Activated CD4-positive, alpha-beta memory T cell treated with anti-CD3 and anti-CD28 coated beads, Interleukin-2, amount 10 ng/mL, durations not matched to agents 7 days and 5 days (primary cell): ENCODE measurements at places on chromosomes 4 and X.

DNA sequence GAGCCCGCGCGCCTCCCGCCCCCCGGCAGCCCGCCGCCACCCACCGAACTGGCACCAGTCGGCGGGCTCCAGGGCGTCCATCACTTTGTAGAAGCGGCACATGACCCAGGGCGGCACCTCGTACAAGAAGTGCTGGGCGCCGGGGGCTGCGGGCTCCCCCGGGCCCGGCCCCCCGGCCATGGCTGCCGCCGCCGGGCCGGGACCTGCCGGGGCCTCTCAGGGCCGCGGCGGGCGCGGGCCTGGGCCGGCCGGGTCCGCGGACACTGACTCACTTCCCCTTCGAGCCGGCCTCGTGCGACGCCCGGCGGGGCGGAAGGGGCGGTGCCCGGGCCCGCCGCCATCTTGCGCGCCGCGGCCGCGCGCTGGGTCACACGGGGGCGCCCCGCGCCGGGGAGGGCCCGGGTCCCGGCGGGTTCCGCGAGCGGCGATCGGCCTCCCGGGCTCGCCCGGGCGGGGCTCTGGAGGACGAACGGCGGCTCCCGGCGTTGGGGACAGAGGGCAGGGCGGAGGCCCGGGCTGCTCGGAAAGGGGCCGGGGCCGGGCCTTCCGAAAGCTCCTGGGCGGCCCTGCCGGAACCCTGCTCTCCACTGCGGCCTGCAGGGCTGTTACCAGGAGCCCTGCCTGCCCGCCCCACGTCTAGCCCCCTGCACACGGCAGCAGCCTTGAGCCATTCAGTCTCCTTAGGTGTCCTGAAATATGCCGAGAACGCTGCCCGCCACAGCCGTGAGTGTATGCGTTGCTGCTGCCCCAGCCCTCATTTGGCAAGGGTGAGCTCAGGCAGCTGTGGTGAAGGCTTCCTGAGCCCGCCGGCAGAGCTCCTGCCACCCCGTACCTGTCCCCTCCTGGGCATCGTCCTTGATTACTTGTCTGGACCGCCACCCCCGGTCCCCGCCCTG lies at the start of gene IRAK1:
TSS of gene IRAK1 (minus strand) at position 270 of the 896 bp plus-strand sequence. CDS start at position 180, 90 bp downstream.
- H3K27me3 ChIP-seq: no peaks in the 10 kb centered on the region
- H3K36me3 ChIP-seq: peaks cover 21% of the 10 kb centered on the region
- peak within 1 kb of the TSS; percentile 94 for H3K27ac ChIP-seq
- DNase-seq: peak; percentile 65
- H3K4me1 ChIP-seq: peaks cover 19% of the 10 kb centered on the region

- H3K4me3 ChIP-seq: no peak overlapping the region
- no peaks in the 10 kb centered on the region for H3K27me3 ChIP-seq
- DNase-seq: no peak
- H3K27ac ChIP-seq: no peak overlapping the region
- H3K4me1 ChIP-seq: no peaks in the 10 kb centered on the region
- no peaks in the 10 kb centered on the region for H3K36me3 ChIP-seq
Observed at GRCh38 chrX:34927866-34928265, 14.7 kb upstream of the FAM47B start.

DNA sequence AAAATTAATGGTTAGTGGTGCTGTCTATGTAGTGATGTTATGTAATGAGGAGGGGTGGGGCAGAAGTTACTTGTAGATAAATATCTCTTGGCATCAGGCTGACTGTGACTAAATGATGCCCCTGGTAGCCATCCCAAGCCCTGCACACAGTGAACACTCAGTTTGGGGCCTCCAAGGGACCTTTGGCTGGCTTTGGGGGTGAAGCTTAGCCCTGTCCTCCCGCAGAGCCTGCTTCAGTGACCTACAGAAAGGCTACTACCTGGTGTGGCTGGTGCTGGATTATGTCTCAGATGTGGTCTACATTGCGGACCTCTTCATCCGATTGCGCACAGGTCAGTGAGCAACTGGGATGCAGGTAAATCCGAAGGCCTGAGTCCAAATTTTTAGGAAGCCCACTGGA lies 7.8 kb downstream of the CNGA2 start:
- no peaks in the 10 kb centered on the region for H3K4me1 ChIP-seq
- H3K27ac ChIP-seq: no peak overlapping the region
- H3K27me3 ChIP-seq: no peaks in the 10 kb centered on the region
- H3K36me3 ChIP-seq: no peaks in the 10 kb centered on the region
- H3K4me3 ChIP-seq: no peak overlapping the region

GRCh38 chr4:25258980-25259578 lies 25.2 kb downstream of the PI4K2B start:
- DNase-seq: no peak
- H3K27me3 ChIP-seq: no peaks in the 10 kb centered on the region
- no peak overlapping the region for H3K27ac ChIP-seq
- H3K4me3 ChIP-seq: no peak overlapping the region
- no peaks in the 10 kb centered on the region for H3K4me1 ChIP-seq

DNA sequence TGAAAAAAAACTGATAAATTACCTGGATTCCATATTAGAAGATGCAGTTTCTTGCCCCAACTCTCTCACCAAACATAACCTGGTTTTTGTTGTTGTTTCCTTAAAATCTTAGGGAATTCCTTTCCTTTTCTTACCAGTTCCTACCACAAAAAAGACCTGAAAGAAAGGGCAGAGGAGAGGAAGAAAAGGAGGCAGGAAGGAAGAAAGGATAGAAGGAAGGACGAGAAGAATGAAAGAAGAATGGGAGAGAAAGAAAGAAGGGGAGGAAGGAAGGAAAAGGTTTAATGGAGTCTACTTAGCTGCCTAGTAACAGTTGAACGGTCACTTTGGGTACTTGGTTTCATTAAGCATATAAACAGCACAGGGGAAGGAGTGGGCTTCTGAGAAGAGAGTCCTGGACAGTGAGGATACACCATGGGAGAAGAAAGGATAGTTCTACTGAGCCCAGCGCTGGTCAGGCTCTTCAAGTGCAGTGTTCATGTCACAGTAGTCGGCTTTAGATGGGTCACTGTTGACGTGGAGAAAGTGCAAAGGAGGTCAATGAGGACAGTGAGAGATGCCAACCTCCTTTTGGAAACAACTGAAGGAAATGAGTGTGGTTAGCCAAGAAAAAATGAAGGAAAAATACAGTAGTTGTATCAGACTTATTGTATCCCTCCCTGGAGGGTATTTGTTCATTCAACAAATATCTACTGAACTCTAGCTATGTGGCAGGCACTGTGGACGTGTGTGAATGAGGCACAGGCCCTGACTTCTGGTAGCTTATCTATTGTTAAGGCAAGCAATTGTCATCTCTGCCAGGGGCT lies 1.1 kb upstream of the CHIC2 start:
- peak overlapping the region; percentile 69 for H3K4me3 ChIP-seq
- H3K27me3 ChIP-seq: peaks cover 4% of the 10 kb centered on the region
- DNase-seq: no peak
- peaks cover 31% of the 10 kb centered on the region for H3K4me1 ChIP-seq

DNA sequence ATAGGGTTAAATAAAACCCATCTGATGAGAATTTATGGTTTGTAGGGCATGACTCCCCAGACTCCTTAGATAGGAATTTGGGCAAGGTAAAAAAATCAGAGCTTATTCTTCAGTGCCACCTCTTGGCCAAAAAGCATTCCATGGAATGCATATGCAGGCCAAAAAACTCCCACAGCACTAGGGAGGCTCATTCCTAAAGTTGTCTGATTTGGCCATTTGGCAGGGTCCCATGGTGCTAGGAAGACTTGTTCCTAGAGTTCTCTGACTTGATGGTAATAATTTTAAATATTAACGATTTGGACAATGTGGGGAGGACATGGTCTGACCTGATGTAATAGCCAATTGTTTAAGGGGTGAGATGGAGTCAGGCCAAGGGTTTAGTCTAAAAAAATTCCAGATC lies 93.0 kb downstream of the SPIN4 start:
- no peaks in the 10 kb centered on the region for H3K27me3 ChIP-seq
- H3K4me3 ChIP-seq: no peak overlapping the region
- no peaks in the 10 kb centered on the region for H3K36me3 ChIP-seq
- H3K4me1 ChIP-seq: no peaks in the 10 kb centered on the region
- DNase-seq: no peak

DNA sequence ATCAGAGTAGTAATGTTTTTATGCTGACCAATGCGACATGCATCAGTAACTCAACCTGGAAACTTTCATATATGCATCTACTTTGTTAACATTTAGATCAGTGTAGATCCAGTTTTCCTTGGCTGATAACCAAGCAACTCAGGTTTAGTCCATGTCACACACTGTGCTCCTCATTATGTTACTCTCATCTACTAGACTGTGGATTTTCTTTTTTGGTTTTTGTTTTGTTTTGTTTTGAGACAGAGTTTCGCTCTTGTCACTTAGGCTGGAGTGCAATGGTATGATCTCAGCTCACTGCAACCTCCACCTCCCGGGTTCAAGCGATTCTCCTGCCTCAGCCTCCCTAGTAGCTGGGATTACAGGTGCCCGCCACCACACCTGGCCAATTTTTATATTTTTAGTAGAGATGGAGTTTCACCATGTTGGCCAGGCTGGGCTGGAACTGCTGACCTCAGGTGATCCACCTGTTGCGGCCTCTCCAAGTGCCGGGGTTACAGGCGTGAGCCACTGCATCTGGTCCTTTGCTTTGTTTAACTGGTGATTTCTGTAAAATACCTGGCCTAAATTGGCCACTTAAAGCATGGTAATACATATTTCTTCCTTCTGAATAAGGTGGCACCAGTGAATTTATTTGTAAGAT lies 48.6 kb downstream of the SMARCAD1 start:
- H3K36me3 ChIP-seq: peaks cover 35% of the 10 kb centered on the region
- H3K27ac ChIP-seq: peak overlapping the region; percentile 8
- H3K27me3 ChIP-seq: no peaks in the 10 kb centered on the region
- H3K4me1 ChIP-seq: peaks cover 2% of the 10 kb centered on the region
- no peak overlapping the region for H3K4me3 ChIP-seq
- no peak for DNase-seq

DNA sequence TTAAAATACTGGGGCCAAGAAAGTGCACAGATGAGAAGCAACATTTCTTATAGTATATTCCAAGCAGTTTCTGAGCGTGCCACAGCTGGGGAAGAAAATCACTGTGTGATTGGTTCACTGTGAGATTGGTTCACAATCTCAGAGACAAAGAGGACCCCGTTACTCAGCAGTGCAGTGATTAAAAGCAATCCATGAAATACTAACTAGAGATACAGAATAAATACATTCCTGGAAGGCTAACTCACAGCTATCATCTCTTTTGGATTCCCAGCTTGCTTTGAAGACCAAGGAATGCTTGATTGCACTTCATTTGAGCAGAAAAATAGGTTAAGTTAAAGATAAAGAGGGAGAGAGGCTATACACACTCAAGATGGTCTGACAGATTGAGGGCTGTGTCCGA lies 132.1 kb upstream of the RAPGEF2 start:
- H3K4me3 ChIP-seq: no peak overlapping the region
- DNase-seq: no peak
- H3K4me1 ChIP-seq: no peaks in the 10 kb centered on the region
- peaks cover 10% of the 10 kb centered on the region for H3K27me3 ChIP-seq
- no peaks in the 10 kb centered on the region for H3K36me3 ChIP-seq
- H3K27ac ChIP-seq: no peak overlapping the region

GRCh38 chr4:70680934-70681333 lies 7.4 kb upstream of the UTP3 start:
- no peaks in the 10 kb centered on the region for H3K36me3 ChIP-seq
- H3K4me3 ChIP-seq: no peak overlapping the region
- H3K27ac ChIP-seq: no peak overlapping the region
- no peaks in the 10 kb centered on the region for H3K27me3 ChIP-seq

DNA sequence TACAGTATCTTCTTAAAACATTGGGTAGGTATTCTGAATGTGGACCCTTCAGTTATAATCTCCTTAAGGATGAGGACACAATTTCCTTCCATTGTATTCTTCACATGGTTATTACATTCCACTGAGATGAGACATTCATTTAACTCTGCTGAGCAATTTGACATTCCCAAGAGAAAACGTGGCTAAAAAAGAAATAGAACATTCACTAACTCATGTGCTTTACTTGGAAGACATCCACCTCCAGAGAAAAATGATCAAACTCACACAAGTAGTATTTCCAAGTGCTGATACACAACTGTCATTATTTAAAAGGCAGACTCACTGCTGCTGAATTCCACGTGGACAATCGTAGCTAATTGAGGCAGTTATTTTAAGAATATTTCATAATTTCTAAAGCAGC lies 227.9 kb upstream of the ANKRD50 start:
- no peak overlapping the region for H3K27ac ChIP-seq
- H3K27me3 ChIP-seq: no peaks in the 10 kb centered on the region
- DNase-seq: no peak
- H3K36me3 ChIP-seq: no peaks in the 10 kb centered on the region
- no peaks in the 10 kb centered on the region for H3K4me1 ChIP-seq
